Renal cortical epithelial cell (primary cell): ENCODE measurements at places on chromosomes 13 and 19. TPM values are rescaled to one million over a fixed set of nuclear protein-coding genes. Genes with fewer than 3 reads are reported as not detected.

Gene ZIK1
- total RNA-seq: 5.0 and 8.3 TPM in 2 replicates

GRCh38 chr19:39631626-39632025 is 24.1 kb upstream of the LGALS16 start:
- no peak for DNase-seq

DNA sequence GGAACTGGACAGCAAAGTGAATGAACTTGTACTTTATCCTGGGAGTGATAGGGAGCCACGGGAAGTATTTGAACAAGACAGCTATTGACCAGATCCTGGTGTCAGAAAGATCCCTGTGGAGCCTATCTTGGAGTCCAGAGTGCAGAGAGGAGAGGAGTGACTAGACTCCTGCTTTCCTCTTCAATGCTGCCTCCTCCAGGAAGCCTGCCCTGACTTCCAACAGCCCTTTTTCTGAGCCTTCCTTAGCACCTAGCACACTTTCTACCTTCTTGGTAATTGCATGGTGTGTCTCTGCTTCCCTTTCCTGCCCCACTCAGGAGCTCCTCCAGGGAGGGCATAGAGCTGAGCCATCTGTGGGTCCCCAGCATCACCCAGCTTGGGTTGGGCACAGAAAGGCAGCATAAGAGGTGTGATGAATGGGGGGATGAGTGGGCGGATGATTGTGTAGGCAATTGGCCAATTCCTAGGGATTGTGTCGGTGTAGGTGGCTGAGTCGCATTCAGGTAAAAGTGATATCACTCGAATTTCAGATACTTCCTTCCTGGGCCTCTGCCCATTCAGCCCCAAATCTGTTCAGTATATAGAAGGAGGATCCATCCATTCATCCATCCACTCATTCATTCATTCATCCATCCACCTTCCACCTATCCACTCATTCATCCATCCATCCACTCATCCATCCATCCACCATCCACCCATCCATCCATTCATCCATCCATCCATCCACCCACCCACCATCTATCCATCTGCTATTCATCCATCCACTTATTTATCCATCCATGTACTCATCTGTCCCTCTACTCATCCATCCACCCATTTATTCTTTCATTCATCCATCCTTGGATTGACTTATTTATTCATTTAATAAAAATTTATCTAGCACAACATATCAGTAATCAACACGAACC is 26.9 kb downstream of the CYP4F22 start:
- DNase-seq: no peak

DNA sequence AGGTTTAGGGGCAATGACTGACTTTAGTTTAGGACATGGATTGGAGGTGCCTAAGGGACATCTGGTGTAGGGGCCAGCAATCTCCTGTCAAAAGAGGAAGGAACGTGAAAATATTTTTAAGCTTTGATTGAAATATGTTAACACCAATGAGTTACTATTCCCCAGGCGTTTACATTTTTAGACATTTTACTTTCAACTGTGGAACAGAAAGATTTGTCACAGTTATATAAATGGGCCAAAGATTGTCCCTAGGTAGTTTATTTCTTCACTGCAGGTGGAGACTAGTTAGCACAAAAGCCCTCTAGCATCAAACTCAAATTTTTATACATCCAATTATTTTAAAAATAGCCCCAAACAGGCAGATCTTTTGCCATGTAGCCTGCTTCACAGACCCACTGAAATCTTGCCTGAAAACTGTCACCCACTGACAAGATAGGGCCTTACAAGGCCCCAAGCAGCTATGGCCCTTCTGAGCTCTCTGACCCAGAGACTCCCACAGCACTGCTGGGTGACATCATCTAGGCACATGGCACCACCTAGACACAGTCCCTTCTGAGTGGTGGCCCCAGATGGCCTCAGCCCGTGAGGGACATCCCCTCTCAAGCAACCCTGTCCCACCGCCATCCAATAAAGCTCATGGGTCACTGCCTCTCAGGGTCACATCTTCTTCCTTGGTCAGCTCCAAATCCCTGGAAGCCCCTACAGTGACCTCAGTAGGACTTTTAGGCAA is 64.8 kb upstream of the DOCK9 start:
- DNase-seq: no peak

GRCh38 chr19:29259867-29260281 is 46.9 kb upstream of the UQCRFS1 start:
- no peak for DNase-seq

GRCh38 chr19:43489979-43490599 is 14.5 kb downstream of the PHLDB3 start:
- no peak for DNase-seq

DNA sequence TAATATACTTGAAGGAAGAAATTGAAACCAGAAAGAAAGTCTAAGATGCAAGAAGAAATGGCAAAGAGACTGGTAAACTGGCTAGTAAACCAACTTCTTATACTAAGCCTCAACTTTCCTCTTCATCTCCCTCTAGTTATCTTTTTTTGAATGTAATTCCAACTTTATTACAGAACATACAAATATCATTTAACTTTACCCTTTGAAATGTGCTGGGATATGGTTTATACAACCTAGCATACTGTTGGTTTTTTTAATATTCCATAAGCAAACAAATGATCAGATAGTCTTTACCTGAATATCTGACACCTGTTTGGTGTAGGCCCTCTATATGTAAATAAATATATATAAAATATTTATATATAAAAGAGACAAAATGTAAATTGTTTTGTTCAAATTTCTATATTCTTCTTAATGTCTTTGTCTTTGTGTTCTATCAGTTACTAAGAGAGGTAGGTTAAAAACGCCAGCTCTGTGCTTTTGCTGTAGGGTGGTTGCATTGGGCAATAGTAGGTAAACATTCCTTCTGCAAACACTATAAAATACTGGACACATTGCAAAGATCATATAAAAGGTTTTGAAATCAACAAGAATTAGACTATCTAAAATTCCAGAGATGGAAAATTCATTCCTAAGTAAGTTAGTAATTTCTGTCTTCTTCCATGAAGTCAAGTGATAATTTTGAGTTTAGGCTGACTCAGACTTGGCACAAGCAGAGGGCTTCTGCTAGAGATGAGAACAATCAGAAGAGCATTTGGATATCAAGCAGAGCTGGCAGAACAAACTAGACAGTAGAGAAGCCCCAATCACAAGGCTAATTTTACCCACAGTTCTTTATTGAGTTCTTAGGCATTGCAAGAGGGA is 383.3 kb downstream of the RFC3 start:
- no peak for DNase-seq

DNA sequence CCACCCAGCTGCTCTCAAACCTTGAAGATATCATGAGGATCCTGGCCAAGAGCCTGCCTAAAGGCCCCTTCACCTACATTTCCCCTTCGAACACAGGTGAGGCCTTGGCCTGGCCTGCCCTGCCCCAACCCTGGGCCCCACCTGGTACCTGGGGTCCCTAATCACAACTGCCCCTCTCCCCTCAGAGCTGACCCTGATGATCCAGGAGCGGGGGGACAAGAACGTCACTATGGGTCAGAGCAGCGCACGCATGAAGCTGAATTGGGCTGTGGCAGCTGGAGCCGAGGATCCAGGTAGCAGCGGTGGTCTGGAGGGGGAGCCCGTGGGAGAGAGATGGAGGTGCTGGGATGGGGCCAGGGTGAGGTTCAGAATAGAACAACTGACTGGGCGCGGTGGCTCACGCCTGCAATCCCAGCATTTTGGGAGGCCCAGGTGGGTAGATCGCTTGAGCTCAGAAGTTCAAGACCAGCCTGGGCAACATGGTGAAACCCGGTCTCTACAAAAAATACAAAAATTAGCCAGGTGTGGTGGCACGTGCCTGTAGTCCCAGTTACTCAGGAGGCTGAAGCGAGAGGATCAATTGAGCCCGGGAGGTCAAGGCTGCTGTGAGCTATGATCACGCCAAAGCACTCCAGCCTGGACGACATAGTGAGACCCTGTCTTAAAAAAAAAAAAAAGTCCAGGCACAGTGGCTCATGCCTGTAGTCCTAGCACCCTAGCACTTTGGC is 17.5 kb downstream of the DDX39A start:
- no peak for DNase-seq
